ENCODE measurements at places on chromosomes 7 and 10.

GRCh38 chr10:120208488-120208887, 248.5 kb upstream of the PLPP4 start:
- no peak for DNase-seq

- no peak for DNase-seq
These were observed 4.4 kb upstream of the BICC1 start for GRCh38 chr10:58508316-58508715.

GRCh38 chr7:121741896-121742295, 131.1 kb upstream of the PTPRZ1 start:
- DNase-seq, result no peak

DNA sequence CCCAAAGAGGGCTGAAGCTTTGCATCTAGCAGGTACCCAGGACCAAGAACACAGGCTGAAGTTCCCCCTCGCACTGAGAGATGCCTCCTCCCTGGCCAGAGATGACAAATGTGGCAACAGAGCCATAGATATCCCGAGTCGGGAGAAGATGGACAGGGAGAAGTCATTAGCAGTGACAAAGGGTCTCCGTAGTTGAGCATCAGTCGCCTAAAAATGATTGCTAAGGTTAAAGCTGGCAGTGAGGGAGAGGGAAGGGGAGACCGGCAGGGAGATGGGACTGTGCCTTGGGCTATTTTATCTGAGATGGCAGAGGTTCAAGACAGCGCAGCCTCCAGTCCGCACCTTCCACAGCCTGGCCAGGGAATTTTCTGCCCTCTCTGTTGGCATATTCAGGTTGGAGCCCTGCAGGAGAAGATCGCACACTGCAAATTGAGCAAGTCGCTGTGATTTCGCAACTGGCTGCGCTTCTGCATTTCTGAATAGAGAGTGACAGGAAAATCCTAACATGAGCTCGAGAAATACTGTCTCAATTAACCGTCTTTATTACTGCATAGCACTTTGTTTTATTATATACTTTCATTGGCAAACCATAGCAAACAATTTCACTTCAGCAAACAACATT, 238.9 kb upstream of the GPR26 start:
- DNase-seq, result no peak

DNA sequence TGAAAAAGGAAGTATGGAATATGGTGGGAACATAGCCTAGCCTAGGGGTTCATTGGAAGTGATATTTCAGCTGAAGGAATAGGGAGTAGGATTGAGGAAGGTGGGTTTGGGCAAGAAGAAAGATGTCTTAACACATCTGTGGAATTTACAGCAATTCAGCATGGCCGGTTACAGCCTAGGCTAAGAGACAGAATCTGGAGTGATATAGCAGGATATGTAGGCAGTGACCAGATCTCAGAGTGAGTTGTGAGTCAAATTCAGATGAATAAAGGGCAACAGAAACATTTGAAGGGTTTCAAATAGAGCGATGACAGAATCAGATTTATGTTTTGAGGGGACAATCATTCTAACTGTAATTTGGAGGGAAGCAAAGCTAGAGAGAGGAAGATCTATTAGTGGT, 199.0 kb upstream of the PRPS1L1 start:
- DNase-seq, result no peak

DNA sequence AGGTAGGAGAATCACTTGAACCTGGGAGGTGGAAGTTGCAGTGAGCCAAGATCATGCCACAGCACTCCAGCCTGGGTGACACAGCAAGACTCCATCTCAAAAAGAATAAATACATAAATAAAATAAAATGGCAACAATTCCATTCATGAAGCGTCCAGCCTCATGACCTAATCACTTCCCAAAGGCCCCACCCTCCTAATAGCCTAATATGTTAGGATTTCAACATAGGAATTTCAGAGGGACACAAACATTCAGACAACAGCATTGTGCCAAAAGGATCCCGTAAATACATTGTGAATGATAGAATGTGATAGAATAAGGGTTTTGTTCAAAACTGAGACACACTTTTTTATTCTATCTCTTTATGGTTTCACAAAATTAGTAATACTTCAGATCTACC, 90.3 kb downstream of the FAM107B start:
- no peak for DNase-seq

DNA sequence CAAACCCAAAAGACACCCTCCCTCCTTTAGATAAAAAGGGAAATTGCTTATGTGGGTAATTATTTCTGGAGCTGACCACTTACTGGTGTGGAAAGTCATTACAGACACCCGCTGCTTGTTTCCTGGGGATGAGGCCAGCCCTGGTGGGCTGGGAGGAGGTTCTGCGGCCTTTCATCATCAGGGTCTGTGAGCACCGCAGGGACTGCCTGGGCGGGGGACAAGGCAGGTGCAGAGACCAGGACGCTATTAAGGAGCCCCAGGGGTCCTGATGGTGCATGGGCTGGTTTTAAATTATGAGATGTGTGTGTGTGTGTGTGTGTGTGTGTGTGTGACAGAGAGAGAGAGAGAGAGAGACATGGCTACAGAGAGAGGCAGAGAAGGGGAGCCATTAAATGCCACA, 171.2 kb downstream of the DNAJB6 start:
- no peak for DNase-seq

DNA sequence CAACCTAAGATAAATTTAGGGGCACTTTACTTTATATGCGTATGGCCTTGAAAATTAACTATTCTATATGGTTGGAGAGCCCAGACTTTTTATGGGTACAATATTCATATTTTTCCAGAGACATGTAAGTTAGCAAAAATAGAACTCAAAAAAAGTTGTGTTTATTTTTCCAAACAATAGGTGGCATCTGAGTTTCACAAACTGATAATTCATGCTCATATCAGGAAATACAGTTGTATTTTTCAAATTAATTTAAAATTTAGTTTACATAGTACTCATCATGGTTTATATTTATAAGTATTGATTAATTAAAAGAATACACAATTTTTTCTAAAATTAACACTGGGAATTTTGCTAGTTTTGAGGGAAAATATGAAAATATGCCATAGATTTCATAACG, 34.6 kb downstream of the ANKRD7 start:
- no peak for DNase-seq

DNA sequence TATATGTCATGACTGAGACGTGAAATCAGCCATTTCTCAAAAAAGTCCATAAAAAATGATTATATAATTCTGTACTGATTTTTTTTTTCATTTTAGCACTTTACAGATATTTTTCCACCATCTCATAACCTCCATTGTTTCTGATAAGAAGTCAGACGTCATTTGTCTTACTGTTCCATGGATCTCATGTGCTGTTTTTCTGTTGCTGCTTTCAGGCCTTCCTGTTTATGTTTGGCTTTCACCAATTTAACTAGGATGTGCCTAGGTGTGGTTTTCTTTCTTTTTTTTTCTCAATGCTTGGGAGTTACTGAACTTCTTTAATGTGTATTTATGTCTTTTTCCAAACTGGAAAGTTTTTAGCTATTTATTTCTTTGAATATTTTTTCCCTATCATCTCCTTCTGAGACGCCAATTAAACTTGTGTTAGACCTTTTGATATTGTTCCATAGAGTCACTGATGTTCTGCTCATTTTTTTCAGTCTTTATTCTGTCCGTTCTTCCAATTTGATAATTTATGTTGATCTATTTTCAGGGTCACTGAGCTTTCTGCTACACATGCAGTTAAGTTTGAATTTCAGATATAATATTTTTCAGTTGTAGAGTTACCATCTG, 43.3 kb downstream of the TAF3 start:
- no peak for DNase-seq

- no peak for DNase-seq
These were observed 1.5 kb upstream of the MIOS start for GRCh38 chr7:7565018-7565680.

- no peak for DNase-seq
These were observed 92.4 kb upstream of the ADARB2 start for GRCh38 chr10:1829712-1830111.

GRCh38 chr7:100759357-100760171, 26.2 kb downstream of the ZAN start:
- no peak for DNase-seq

DNA sequence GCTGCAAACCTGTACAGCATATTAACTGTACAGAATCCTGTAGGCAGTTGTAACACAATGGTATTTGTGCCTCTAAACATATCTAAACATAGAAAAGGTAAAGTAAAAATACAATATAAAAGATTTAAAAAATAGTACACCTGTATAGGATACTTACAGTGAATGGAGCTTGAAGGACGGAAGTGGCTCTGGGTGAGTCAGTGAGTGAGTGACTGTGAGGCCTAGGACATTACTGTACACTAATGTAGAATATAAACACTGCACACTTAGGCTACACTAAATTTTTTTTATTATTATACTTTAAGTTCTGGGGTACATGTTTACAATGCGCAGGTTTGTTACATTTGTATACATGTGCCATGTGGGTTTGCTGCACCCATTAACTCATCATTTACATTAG, 97.3 kb upstream of the STK17A start:
- no peak for DNase-seq

GRCh38 chr7:70052691-70053090, 454.4 kb downstream of the AUTS2 start:
- DNase-seq, result no peak

- DNase-seq, result no peak
These were observed 54.7 kb downstream of the RBM33 start for GRCh38 chr7:155699180-155699579.

GRCh38 chr10:113479346-113480080, 73.3 kb upstream of the HABP2 start:
- DNase-seq, result no peak

GRCh38 chr7:47488969-47489342, 93.0 kb downstream of the TNS3 start:
- no peak for DNase-seq

DNA sequence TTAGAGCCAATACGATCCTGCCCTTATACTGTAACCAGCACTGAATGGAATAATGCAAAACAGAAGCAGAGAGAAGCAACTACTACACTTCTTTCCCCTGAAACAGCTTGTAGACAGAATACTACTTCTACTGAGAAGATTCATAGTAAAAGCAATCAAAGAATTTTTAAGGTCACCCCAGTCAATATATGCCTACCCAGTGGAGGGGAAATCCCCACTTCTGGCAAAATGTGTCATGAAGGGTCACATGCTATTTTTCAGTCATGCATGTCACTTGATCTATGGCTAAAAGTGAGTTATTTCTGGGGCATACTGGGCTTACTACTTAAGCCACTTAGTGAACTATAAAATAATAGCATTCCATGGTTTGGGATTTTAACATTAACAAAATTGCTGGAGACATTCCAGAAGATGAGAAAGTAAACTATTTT, 25.6 kb downstream of the IRF5 start:
- no peak for DNase-seq

- no peak for DNase-seq
These were observed 746 bp downstream of the ARL5B start for GRCh38 chr10:18659819-18660535.

DNA sequence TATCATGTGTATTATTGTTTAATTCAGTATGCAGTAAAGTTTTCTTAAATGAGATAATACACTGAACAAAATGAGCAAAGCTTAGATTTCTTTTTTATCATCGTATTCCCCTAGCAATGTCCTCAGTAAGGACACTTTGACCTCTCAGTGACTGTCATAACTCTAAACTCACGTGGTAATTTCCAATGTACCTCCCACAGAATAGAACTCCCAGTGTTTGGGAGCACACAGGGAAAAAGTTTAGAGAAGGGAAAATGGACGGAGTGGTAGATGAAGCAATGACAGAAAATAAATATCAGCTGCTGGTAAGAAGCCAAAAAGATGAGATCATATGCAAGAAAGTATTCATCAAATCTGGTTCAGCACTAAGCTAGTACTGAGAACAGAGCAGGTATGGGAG, 758.6 kb upstream of the KCND2 start:
- no peak for DNase-seq

GRCh38 chr10:120456143-120456625, 843 bp upstream of the PLPP4 start:
- DNase-seq, result no peak

DNA sequence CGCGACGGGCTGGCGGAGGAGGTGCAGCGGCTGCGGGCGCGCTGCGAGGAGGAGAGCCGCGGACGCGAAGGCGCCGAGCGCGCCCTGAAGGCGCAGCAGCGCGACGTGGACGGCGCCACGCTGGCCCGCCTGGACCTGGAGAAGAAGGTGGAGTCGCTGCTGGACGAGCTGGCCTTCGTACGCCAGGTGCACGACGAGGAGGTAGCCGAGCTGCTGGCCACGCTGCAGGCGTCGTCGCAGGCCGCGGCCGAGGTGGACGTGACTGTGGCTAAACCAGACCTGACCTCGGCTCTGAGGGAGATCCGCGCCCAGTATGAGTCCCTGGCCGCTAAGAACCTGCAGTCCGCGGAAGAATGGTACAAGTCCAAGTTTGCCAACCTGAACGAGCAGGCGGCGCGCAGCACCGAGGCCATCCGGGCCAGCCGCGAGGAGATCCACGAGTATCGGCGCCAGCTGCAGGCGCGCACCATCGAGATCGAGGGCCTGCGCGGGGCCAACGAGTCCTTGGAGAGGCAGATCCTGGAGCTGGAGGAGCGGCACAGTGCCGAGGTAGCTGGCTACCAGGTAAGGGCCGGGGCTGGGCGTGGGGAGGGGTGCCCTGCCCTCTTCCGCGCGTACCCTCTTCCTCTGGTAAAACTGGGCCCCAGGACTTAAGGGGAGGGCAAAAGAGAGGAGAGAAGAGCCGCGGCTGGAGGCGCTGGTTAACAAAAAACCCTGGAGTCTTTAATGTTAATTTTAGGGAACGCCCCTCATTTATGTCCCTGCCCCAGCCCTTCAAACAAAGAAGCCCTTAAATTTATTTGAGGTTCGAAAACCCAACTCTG, 987 bp downstream of the INA start:
- DNase-seq, result no peak

DNA sequence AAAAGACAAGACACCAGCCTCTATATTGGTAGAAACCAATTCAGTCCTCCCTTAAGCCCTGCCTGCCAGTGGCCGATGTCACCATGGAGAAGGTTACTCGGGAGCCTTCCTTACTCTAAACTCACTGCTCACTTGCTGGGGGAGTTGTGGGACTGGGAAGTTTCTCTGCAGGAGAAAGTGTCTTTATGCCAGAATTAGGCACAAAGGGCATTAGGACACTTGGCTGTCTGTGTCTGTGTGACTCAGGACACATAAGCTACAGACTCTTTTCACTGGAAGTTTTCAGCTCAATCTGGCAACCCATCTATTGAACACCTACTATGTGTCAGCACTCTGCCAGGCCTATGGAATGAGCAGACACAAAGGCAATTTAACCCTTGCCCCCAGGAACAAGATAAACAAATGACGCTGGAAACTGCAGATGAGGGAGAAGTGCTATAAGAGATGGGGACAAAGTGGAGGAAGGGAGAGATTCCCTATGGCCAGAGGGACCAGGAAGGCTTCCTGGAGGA, 49.5 kb upstream of the CACUL1 start:
- DNase-seq, result no peak

DNA sequence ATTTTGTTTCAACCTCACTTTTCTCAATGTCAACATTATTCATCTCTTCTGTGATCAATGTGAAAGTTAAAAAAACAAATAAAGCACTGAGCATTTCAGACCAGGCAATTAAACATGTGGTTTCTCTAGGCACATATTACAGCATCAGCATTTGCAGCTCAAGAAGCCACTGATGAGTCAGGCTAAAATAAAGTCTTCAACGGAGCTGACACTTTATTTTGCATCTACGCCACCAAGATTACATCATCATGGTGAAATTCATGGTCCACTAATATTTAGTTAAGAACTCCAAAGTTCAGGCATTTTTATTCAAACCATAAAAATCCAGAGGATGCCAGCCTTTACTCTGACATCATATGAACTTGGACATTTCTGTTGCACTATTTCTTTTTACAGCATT, 33.0 kb downstream of the MAGI2 start:
- no peak for DNase-seq
